SHP77 (cell line): ENCODE measurements at places on chromosomes 3 and 15.

GRCh38 chr3:98801043-98801747 is 38.1 kb downstream of the ST3GAL6 start:
- DNase-seq = no peak

GRCh38 chr3:49023775-49024174 is 1.9 kb downstream of the NDUFAF3 start:
- no peak for DNase-seq

DNA sequence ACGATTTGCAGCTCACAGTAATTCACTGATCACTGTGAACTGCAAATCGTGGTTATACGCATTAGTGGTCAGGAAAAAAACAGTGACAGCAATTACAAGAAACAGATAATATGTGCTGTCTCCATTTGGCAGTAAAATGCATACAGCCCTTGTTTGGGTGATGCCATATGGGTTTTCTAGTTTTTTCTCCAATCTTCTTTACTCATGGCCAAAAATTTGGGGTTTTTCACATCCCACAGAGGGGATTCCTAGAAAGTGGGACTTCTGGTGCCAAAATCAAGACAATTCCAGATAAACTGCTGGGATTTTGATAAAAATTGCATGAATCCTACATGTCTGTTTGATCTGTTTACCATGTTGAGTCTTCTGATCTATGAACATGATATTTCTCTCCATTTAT is 15.6 kb downstream of the NDN start:
- no peak for DNase-seq

DNA sequence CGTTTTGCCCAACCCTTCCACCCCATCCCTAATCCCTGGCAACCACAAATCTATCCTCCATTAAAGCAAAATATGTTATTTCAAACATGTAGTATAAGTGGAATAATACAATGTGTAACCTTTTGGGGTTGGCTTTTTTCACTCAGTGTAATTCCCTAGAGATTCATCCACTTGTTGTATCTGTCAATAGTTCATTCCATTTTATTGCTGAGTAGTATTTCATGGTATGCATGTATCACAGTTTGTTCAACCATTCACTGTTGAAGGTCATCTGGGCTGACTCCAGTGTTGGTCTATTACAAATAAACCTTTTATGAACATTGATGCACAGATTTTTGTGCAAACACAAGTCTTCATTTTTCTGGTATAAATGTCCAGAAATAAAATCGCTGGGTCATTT is 38.8 kb downstream of the BSN start:
- no peak for DNase-seq

- no peak for DNase-seq
These were observed 38.0 kb downstream of the ACAN start for GRCh38 chr15:88841236-88841635.

GRCh38 chr15:81865850-81866537 is 179.8 kb downstream of the MEX3B start:
- DNase-seq = no peak

DNA sequence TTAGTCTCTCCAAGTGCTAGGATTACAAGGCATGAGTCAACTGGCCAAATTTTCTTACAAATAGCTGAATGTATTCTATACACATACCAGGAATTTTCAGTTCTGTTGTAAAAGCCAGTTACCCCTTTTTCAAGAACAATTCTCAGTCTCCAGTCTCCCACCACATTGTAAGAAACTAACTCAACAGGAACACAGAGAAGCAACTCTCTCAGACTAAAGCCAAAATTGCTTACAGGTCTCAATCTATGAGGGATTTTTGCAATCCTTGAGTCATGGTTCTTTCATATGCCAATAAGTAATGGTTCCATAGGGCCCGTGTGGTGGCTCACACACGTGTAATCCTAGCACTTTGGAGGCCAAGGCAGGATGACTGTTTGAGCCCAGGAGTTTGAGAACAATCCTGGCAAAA is 8.5 kb downstream of the IP6K2 start:
- no peak for DNase-seq

DNA sequence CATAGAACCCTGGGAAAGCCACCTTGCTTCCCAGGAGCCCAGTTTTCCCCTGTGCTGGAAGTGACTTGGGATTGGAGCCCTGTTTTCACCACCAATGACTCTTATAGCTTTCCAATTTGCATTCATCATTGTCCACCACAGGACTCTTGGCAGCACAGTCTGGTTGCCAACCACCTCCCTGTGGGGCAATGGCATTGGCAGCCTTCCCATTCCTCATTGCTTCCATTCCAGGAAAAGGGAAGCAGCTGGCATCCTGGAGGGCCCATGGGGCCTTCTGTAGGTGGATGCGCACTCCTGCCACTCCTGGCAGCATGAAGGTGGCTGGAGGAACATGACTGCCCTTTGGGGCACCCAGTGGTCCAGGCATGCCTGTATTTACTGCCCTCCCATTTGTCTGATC is 57.7 kb downstream of the FEM1B start:
- DNase-seq = peak; percentile 50

GRCh38 chr3:70546679-70547078 is 234.2 kb upstream of the MDFIC2 start:
- no peak for DNase-seq

DNA sequence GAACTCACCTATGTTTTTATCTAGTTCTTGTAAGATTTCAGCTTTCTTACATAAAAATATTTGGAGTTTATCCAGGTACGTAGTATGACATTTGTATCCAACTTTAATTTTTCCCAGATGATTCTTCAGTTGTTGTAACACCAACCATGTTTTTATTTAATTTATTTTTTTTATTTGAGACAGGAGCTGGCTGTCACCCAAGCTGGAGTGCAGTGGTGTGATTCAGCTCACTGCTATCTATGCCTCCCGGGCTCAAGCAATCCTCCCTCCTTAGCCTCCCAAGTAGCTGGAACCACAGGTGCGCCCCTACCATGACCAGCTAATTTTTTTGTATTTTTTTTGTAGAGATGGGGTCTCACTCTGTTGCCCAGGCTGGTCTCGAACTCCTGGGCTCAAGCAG is 6.6 kb downstream of the XYLB start:
- no peak for DNase-seq

DNA sequence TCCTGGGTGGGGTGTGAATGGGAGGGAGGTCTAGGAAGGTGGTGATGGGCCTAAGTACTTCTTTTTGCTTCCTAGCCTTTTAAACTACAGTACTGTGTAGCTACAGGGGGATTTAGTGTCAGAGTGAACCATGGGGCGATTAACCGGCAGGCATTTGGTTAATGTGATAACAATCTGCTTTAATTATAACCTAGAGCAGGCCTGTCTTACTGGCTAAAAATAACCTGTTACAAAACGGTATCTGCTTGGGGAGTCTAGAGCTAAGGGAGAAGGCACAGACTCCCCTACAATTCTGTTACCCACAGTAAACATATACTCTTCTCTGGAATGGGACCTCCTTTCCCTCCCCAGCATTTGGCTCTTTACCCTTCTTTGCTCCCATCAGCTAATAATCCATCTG is 85.4 kb downstream of the RBPMS2 start:
- DNase-seq = no peak

DNA sequence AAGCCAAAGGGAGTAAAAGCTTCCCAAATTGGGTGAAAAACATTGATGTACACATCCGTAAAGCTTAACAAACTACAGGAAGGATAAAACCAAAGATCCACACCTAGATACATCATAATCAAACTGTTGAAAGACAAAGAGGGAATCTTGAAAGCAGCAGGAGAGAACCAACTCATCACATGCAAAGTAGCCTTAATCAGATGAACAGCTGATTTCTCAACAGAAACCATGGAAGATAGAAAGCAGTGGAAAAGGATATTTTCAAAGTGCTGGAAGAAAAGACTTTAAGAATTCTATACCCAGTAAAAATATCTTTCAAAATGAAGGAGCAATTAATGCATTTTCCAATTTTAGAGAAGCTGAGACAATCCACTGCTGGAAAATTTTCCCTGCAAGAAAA is 36.8 kb downstream of the CHRNA7 start:
- DNase-seq = no peak

DNA sequence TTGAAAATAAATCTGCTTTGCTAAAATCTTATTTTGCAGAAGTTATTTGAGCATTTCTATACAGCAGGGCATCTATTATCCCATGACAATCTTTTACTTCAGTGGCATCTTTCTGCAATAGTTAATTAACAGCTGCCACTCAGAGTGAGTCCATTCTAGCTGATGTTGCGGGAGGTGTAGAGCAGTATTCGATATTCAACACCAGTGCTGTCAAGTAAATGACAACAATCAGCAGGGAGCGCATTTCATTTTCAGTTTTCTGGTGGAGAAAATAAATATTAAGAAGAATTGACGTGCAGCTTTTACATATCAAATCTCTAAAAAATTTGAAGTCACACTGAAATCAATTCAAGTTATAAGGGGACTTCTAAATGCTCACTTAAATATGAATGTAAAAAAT is 286.2 kb downstream of the CTNNB1 start:
- DNase-seq = no peak

DNA sequence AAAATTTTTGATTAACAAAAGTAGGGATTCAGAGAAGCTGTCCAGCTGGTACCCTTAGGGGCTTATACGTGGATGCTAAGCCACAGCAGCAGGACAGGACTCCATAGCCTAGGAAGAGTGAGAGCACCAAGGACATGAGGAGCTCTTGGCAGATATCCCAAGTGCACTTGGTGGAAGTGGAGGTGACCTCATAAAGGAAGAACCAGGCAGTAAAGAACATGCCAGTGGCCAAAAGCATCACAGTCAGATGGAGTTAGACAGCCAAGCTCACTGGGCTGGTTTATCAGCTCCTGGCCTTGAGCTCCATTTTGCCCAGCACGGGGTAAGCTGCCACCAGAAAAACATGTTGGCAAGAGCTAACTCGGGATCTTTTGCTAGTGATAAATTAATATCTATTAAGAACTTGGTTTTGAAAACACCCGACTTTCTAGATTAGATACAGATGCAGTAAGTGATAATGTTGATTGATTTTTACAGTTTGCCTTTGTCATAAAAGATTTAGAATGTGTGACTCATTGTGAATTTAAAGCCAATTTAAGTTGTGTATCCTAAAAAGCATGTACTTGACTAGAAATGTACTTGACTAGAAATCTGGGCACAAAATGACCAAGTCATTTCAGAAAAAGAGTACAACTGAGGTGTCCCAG is 108.0 kb downstream of the CMSS1 start:
- DNase-seq = peak; percentile 41

DNA sequence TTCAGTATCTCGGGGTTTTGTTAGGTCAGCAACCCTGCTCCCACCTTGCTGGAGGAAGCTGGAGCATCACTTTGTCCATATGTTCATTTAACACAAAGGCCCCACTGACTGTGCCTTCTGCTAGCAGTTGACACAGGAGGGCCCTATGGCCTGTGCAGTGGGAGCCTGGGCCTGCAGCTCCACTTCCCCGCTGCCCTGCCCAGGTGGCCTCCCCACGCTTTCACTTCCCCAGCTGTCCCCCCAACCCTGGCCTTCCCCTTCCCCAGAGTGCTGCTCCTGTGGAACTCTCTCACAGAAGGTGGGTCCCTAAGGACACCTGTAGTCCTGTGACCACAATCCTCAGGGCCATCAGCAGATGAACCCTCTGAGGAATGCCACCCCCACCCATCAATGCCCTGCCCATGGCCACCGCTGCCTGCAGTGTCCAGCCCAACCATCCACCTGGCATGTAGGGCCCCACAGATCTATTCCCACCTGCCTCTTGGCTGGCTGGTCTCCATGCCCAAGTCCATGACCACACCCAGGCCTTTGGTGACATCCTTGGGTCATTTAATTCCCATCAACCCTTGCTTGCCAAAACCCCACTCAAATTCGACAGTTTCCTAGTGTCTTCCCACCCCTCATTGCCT is 13.5 kb downstream of the TBC1D21 start:
- DNase-seq = no peak

DNA sequence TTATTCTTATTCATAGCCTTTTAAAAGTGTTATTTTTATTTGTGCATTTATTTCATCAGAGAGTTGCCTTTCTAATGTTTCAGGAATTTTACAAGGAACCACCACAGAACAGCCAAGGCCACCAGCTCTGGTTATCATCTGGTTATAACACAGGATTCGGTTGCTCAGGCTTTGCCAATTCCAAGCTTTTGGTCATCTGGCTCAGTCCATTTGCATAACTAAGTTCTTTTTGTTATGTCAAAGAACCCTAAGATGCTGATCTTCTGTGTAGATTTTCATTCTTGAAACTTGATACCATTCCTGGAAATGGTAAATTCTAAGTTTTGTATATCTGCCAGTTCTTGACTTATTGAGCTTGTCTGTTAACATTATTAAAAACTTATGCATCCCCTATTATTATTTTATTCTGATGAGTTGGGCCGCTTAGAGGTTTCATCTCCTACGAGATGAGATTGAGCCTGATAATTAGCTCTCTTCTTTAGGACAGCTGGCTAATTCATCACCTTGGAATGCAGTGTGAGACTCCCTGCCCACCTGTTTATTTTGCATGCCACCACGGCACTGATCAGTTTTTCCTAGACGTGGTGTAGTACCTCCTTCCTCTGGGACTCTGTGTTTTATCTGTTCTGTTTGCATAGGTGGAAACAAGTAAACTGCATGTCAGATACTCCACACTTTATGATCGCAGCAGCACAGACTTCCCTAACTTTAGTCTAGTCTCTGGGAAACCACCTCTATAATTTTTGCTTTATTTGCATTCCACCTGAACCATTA is 264.8 kb downstream of the SLCO3A1 start:
- no peak for DNase-seq

- peak; percentile 89 for DNase-seq
These were observed at the start of gene RMDN3 for GRCh38 chr15:40754883-40755811. Gene RMDN3 (minus strand): TSS chr15:40755254. CDS start chr15:40754783, 471 bp downstream.
